ENCODE measurements at places on chromosomes 1 and 21. TPM values are rescaled to one million over a fixed set of nuclear protein-coding genes. Genes with fewer than 3 reads are reported as not detected.

Gene DIO1
- not detected for total RNA-seq

- H3K4me3 ChIP-seq = no peak overlapping the region
- no peaks in the 10 kb centered on the region for H3K4me1 ChIP-seq
- no peaks in the 10 kb centered on the region for H3K27me3 ChIP-seq
Observed at GRCh38 chr1:240515505-240515904, 96.5 kb downstream of the GREM2 start.

Gene KCNJ15
- 1.1 TPM for total RNA-seq

Gene URB1
- 38.4 TPM for total RNA-seq

- H3K4me3 ChIP-seq = no peak overlapping the region
- H3K4me1 ChIP-seq = no peaks in the 10 kb centered on the region
- no peak overlapping the region for H3K27ac ChIP-seq
- peaks cover 3% of the 10 kb centered on the region for H3K27me3 ChIP-seq
- DNase-seq = no peak
Observed at GRCh38 chr21:15221799-15222386, 157.1 kb upstream of the NRIP1 start.

All from activated naive CD8-positive, alpha-beta T cell treated with anti-CD3 and anti-CD28 coated beads for 36 hours (primary cell).